ENCODE measurements at places on chromosomes 6 and 20.

DNA sequence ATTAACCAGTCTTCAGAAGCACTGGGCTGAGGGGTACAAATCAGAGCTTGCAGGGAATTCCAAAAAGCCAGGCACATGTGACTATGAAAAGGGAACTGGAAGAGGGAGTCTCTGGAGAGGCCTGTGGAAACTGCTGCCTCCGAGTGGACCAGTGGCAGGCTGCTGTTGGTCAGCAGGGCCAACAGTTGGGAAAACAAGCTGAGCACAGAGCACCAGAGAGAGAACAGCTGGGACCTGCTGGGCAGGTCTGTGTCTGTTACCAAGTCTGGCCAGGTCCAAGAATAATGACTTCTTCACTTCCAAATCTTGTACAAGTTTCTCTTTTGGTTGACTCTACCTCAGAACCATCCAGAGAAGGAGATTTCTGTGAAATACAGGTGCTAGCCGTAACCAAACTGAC, 81.4 kb downstream of the LIN28B start:
- DNase-seq = no peak

DNA sequence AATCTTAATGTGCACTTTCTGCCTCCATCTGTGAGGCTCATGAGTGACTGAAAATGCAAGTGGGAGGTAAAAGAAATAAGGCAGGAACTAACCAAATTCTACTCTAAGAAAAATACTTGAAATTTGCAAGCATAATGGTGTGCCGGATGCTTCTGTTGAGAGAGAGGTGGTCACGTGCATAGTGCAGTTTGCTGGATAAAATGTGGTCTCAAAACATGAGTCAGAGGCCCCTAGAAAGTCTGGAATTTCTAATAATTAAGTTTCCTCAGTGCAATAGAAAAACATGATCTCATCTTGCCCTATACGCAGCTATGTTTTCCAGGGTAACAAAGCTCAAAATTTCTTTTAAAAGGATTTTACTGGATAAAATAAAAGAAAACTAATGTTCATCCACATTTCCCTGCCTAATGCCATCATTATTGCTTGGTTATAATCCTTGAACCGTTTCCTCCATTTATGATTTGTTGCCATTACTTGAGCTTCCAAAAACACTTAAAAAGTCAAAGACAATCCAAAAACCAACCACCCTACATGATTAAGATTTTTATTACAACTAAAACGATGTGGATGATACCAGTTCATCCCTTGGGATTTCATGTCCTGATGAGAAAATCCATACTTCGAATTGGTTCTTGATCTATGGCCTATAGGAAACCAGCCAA, 351.7 kb upstream of the ARID1B start:
- DNase-seq = no peak

GRCh38 chr20:58598211-58599015, 52.7 kb upstream of the STX16 start:
- DNase-seq = no peak

DNA sequence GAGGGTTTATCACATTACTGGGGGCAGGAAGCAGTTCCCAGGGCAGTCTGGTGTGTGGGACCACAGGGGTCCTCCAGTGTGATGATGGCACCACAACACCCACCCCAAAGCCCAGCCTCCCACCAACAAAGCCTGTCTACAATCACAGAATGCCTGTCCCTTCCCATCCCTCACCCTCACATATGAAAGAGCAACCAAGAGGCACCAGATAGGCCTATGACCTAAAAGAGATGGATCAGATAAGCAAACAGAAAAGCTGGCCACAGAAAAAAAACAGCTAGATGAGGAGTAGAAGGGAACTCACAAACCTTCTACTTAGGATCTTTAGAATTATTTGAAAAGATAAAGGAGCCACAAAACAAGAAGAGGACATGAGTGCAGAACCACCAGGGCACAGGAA, 54.3 kb downstream of the SERAC1 start:
- no peak for DNase-seq

- no peak for DNase-seq
Measured at GRCh38 chr20:496126-496696, 33.9 kb upstream of the TBC1D20 start.

DNA sequence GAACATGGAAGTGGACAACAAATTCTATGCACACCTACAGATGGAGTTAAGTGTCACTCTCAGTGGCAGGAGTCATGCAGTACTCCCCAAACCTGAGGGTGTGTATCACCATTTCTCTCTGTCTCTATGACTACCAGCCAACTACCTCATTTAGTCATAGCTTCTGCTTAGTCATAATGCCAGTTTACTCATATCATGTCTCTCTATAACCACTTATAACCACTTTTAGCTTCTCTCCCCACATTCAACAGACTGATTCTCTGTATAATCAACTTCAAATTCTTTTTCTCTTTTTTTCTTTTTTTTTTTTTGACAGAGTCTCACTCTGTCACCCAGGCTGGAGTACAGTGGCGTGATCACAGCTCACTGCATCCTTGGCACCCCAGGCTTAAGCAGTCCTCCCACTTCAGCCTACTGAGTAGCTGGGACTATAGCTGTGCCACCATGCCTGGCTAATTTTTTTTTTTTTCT, 13.8 kb upstream of the GTF3C6 start:
- DNase-seq = peak; percentile 9

GRCh38 chr6:149899486-149899885, 1.6 kb upstream of the RAET1E start:
- no peak for DNase-seq

DNA sequence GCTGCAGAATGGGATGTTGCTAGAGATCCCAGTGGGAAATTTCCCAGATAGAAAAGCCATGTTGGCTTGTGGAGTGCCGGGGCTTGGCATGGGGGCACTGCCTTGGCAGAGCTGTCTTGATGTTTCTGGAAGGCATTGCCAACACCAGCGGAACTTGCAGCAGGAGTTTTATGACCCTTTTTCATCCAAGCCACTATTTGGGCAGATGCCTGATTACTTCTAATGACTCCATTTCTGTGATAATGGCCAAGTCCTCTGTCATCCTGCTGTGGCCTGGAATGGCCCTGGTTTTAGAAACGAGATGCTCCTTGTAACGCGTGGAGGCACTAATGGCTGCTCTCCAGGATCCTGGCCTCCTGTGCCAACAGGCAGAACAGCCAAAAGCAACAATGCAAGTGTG, 229.0 kb downstream of the ZNF217 start:
- no peak for DNase-seq

DNA sequence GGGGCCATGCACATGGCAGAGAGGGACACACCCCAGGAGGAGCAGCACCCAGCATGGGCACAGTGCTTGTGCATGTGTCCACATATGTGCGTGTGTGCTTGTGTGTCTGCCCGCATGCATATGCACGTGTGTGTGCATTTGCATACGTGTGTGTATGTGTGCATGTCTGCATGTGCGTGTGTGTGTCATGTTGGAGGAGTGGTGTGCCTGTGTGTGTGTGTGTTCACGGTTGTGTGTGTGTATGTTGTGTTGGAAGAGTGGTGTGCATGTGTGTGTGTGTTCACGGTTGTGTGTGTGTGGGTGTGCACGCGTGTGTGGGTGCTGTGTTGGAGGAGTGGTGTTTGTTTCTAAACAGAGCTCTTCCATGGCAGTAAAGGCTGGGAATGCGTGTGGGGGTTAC, 50.7 kb upstream of the SLCO4A1 start:
- no peak for DNase-seq

DNA sequence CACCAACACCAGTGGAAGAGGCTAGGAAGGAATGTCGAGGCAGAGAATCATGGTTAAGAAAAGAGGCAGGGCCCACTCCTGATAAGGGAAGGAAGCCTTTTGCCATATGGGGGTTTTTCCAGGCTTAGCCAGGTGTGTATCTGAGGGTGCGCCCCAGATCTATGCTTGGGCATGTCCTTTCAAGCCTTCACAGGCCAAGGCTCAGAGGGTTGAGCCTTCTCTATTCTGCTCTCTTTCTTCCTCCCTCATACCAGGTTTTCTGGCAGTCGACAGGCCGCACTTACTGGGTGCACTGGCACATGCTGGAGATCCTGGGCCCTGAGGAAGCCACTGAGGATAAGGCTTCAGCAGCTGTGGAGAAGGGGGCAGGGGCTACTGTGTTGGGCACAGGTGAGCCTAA, 4.7 kb downstream of the CUL9 start:
- no peak for DNase-seq

DNA sequence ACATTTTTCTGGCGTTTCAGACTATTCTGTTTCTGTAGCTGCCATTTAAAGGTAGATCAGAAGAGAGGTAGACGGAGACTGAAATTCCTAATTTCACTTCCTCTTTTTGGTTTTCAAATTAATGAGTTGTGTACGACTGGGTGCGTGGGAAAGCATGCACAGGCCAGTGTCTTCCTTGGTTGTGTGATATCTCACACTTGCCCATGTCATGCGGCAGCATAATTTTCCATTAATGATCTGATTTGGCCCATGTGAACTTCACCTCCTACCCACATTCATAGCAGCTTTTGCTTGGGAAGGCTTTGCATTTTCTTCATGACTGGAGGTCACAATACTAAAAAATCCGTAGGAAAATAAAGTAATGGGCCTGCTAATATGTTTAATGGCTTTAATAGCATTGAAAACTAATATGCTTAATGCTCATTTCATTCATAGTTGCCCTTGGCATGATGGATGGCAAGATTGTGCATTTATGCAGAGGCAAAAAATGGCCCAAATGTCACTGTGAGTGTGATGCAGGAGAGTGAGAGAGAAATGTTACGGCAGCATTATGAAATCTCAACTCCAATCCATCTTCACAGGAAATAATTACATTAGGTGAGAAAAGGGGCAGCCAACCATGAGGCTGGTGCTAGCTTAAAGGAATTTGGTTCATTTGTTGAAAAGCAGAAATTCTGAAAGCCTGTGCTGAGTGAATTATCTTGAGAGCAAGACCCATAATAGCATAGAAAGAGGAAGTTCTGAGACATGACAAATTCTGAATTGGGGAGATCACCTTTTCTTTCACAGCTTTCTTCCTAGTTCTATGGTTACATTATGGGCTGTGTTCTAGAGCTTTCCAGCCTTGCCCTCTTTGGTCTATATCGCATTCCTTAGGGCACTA, 69.0 kb upstream of the UST start:
- DNase-seq = no peak

DNA sequence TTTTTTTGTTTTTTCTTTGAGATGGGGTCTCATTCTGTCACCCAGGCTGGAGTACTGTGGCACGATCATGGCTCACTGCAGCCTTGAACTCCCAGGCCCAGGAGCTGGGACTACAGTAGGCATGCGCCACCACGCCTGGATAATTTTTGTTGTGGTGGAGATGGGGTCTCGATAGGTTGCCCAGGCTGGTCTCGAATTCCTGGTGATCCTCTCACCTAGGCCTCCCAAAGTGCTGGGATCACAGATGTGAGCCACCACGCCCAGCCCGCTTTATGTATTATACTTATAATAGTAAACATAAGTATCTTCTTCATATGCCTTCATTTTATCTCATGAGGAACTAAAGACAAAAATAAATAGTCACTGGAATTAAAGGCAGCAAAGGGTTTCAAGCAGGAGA, 63.5 kb downstream of the GINS1 start:
- no peak for DNase-seq

DNA sequence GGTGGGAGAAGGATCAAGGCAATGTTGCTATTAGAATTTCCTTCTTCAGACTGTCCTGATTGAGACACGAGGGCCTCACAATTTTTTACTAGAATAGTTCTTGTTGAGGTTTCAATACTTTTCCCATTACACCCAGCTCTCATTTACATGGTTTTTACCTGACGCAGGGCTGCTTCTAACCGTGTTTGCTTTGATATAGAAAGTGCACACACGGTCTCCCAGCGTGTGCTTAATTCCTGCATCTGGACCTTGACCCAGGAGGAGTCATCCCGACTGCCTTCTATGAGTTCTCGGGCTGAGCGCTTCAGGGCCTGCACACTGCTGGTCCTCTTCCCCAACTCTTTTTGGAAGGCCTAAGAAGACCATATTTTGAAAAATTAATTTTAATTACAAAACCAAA, 160.2 kb downstream of the DST start:
- DNase-seq = no peak

GRCh38 chr6:53189554-53189953, 40.9 kb upstream of the GCM1 start:
- no peak for DNase-seq

DNA sequence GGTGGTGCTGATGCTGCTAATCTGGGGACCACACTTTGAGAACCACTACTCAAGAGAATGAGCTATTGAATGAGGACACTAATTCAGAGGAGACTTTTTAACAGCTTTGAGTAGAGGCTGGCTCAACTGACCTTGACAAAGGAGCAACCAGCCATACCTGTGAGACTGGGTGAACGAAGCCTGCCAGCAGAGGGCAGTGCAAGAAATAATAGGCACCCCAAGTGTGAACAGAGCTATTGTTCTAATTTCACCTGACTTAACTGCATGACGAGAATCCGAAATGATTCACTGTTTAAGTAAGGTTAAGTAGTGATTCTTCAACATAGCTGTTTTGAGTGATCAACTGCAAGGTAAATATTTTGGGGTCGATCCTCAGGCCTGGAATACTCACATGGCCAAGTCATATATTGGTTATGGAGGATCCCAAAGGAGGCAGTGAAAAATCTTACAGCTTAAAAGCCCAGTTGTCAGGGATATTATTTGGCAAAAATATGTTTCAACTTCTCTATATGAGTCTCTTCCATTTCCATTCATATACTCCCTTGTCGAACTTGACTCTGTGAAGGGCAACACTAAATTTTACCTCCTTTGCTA, 550.5 kb upstream of the MARCKS start:
- DNase-seq = no peak

All from activated T-helper 9 cell treated with anti-CD3 and anti-CD28 coated beads, Interleukin-2, amount 50 U/mL, for 16 hours (primary cell).